ENCODE measurements at places on chromosomes 2 and 18.
A peak's percentile ranks its signal among the peaks of the same experiment; 100 is the strongest.

DNA sequence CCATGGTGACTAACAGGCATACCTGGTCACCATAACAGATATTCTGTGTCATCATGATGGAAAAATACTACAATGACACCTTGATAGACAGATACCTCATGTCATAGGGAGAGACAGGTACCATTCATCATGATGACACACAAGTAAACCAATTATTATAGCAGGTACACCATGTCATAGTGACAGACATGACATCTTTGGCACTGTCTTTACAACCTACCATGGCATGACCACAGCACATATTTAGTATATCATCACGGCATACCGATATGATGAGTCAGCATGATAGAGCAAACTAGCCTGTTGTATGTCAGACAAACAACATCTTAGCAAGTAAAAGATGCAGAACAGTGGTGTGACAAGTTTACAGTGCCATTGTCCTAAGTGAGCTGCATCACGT lies 101.3 kb upstream of the KLHL29 start:
- no peak for DNase-seq

GRCh38 chr18:59705145-59705544 lies 7.9 kb upstream of the CCBE1 start:
- DNase-seq, result no peak

DNA sequence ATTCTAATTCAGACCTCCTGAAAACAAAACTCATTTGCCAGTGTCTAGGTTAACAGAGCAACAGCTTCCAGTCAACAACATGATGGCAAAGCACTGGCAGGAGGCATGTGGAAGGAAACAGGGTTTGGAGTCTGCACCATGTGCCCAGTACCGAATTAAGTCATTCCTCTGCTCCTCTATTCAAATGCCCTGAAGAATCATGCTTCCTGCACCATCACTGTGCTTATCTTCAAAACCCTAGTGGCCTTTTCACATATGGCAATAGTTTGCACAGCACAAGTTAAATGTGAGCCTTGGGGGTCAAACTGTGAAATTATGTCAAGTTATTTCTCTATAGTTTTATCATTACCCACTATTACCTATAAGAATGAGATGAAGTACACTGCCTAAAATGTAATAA lies 75.4 kb upstream of the GRB14 start:
- DNase-seq, result no peak

- no peak for DNase-seq
Observed at GRCh38 chr18:2811416-2811815, 35.4 kb upstream of the EMILIN2 start.

DNA sequence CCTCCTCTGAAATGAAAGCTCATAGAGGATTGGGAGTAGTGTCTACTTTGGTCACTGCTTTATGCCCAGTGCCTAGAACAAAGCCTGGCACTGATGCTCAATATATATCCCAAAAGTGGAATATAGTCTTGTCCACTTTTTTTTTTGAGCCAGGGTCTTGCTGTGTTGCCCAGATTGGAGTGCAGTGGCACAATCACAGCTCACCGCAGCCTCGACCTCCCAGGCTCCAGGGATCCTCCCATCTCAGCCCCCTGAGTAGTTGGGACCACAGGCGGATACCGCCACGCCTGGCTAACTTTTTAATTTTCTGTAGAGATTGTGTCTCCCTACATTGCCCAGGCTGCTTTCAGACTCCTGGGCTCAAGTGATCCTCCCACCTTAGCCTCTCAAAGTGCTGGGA lies 3.8 kb downstream of the FKBP7 start:
- no peak for DNase-seq

DNA sequence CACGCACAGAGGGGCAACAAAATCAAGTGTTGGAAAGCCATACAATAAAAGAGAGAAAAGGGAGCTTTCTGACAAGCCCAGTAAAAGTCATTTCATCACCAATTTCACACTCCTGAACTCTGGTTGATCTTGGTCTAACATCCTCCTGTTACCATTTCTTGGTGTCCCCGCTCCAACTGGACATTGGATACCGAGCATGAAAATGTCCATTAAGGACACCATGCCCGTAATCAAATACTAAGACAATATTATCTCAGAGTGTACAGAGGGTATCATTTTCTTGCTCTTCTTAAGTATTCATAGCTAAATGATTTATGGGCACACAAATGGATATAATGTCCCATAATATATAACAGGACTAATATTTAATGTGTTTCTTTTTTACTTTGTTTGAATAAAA lies 218.9 kb downstream of the EPHA4 start:
- no peak for DNase-seq

DNA sequence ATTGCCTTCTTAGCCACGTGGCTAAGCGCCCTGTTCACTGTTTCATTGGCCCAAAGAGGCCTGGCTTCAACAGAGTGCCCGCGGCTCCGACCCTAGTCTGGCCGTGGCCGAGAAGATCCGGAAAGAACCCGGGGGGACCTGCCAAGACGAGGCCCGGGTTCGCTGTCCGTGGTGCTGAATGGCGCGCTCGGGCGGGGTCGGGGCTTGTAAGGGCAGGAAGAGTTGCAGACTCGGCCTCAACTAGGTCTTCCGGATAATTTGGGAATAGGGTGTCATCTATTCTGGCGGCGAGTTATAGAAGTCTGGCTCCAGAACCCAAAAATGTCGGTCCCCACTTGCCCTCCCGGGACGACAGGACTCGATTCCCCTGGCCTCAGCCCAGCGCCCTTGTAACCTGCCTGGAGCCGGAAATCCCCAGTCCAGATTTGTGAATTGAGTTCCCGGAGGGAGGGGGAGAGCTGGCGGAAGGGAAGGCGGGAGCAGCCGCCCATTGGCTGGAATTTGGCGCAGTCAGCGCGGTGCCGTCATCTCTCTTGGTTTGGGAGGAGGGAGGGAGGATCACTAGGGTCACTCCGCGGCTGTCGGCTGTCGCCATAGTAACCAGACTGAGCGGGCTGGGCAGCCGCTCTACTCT lies 3.5 kb downstream of the CDK5R2 start:
- peak; percentile 84 for DNase-seq

DNA sequence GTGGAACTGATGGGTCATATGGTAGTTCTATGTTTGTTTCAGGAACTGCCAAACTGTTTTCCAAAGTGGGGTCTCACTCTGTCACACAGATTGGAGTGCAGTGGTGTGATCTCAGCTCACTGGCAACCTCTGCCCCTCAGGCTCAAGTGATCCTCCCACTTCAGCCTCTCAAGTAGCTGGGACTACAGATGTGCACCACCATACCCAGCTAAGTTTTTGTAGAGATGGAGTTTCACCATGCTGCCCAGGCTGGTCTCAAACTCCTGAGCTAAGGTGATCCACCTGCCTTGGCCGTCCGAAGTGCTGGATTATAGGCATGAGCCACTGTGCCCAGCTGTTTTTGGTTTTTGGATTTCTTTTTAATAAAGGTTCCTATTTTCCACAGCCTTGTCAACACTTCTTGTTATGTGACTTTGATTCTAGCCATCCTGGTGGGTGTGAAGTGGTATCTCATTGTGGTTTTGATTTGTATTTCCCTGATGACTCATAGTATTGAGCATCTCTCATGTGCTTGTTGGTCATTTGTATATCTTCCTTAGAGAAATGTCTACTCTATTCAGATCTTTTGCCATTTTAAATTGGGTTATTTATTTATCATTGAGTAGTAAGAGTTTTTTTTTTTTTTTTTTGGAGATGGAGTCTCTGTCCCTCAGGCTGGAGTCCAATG lies 22.8 kb downstream of the NPC1 start:
- no peak for DNase-seq

DNA sequence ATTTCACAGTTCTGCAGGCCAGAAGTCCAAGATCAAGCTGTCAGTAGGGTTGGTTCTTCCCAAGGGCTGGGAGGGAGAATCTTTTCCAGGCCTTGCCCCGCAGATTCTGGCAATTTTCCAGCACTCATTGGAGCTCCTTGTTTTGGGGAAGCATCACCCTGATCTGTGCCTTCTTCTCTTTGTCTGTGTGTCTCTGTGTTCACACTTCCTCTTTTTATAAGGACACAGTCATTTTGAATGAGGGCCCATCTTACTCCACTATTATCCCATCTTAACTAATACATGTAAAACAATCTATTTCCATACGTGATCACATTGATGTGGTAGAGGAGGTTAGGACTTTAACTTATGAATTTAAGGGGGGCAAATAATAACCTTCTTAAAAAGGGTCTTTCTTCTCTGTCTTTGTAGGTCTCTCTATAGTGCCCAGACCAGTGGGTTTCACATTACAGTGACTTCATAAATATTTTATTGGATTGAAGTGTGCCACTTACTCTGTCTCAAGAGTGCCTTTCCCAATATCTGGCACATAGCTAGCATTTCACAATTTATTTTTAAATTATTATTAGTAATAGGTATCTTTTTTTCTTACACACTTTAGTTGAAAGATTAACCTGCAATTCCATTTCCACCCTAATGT lies 68.9 kb upstream of the CBLN2 start:
- DNase-seq, result no peak

DNA sequence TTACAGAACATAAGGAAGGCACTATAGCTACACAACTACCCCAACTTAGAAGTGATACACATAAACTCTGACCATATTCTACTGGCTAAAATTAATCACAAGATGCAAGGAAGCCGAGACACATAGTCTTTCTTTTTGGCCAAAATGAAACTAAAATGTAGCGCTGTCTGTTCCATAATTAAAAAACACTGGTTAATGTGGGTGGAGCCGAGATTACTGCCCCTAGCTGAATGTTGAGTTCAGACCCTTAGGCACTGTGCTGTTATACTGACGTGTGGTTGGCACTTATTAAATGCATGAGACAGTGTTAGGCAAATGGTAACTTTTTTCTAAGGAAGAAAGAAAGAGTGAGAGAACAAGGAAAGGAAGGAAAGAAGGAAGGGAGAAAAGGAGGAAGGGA lies 254.6 kb upstream of the RND3 start:
- no peak for DNase-seq

- DNase-seq, result no peak
Observed at GRCh38 chr18:76260941-76261472, 234.0 kb downstream of the ZNF516 start.

DNA sequence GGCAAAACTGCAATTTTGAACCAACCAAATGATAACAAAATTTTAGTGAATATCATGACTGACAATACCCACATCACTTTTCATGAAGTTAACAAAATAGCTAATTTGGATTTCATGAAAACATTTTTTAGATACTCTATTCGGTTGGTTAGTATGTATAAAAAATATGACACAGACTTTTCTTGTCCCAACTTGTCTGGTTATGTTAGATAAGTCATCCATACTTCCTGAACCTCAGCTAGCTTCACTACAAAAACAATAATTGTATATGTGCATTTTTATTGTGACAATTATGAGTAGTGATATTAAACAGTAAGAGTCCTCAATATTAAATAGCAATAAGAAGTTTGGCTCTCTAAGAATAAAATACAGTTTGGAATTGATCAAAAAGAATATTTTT lies 408.1 kb upstream of the DSEL start:
- no peak for DNase-seq

- DNase-seq, result no peak
Observed at GRCh38 chr2:238331916-238332315, 11.6 kb downstream of the TRAF3IP1 start.

- DNase-seq, result no peak
Observed at GRCh38 chr2:23510471-23510870, 125.5 kb downstream of the KLHL29 start.

DNA sequence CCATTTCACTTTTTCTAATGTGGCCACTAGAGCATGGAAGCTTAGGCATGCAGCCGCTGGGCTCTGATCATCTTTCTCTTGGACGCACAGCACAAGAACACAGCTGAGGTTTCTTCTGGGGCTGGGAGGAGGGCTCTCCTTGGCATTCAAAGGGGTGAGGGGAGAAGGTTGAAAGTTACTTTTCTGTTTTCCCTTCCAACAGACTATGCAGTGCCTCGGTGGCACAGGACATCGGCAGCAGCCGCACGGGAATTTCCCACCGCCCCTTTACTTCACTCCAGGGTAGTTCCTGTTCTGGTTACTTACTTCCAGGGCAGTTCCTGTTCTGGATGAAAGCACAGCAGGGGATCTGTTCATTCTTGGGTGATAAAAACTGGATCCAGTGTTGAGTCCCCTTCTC lies 18.9 kb upstream of the MAL start:
- DNase-seq, result no peak

DNA sequence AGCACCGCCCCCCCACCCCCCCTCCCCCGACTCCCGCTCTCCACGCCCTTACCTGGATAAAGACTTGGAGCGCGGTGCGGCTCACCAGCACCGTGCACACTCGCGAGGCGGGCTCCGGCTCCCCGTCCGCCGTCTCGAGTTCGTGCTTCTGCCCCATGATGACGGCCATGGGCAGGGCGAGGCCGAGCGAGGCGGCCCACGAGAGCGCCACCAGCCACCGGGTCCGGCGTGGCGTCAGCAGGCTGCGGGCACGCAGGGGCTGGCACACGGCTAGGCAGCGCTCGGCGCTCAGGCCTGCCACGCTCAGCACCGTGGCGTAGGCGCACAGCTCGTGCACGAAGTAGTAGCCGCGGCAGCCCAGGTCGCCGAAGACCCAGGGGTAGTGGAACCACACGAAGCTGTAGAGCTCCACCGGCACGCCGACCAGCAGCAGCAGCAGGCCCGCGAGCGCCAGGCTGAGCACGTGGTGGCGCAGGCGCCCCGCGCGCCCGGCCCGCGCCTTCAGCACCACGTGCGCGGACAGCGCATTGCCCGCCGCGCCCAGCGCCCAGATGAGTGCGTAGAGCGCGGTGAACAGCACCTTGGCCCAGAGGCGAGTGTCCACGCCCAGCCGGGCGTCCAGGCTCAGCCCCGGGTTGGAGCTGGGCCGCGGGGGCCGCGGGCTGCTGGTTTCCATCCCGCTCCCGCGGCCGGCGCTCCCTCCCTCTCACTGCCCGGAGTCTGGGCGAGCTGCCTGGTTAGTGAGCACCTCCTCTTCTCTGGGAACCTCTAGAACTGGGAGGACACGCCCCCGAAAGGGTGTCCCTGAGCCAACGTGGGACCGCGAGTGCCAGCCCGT lies at the start of gene NTSR2:
Gene NTSR2, minus strand, starts transcription at position 742 of the 838 bp plus-strand sequence. Its CDS starts 66 bp downstream, at position 676.
- DNase-seq, result peak; percentile 64

DNA sequence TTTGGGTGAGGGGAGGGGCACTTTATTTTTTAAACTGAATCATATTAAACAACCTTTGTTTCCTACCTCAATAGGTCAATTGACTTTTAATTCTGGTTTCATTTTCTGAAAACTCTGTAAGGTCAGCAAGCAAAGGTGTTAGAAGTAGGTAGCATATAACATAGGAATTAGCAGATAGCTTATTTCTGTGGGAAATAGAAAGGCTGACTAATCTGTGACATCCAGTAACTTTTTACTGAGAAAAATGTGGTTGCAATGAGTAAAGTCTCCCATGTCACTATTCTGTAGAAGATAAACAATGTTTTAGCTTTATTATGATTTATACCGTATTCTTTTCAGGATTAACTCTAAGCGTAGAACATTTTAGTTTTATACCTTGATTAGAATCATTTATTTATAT lies 240.4 kb downstream of the PLCL1 start:
- no peak for DNase-seq

- DNase-seq, result peak; percentile 43
Observed at GRCh38 chr2:112701052-112701451, 19.8 kb upstream of the NT5DC4 start.

DNA sequence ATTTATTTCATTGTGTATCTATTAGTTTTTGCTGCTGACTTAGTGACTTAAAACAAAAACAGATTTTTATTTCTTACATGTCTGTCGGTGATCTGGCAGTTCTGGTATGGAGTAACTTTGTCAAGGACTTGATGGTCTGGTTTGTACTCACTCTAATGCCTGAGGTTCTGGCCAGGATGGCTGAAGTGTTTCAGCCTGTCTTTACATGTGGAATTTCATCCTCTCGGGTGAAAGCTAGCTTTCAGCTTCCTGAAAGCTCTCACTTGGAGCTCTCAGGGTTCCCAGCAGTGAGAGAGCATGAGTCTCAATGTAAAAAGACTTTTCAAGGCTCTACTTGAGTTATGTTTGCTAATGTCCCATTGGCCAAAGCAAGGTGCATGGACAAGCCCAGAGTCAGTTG lies 216.4 kb downstream of the NR4A2 start:
- no peak for DNase-seq
